Cortex of kidney (tissue), 1 donor: ENCODE measurements at places on chromosomes 7 and 10.

GRCh38 chr7:130669085-130669700, 645 bp upstream of the COPG2 start:
- DNase-seq, result no peak

GRCh38 chr10:23384364-23384763, 39.8 kb upstream of the C10orf67 start:
- no peak for DNase-seq

DNA sequence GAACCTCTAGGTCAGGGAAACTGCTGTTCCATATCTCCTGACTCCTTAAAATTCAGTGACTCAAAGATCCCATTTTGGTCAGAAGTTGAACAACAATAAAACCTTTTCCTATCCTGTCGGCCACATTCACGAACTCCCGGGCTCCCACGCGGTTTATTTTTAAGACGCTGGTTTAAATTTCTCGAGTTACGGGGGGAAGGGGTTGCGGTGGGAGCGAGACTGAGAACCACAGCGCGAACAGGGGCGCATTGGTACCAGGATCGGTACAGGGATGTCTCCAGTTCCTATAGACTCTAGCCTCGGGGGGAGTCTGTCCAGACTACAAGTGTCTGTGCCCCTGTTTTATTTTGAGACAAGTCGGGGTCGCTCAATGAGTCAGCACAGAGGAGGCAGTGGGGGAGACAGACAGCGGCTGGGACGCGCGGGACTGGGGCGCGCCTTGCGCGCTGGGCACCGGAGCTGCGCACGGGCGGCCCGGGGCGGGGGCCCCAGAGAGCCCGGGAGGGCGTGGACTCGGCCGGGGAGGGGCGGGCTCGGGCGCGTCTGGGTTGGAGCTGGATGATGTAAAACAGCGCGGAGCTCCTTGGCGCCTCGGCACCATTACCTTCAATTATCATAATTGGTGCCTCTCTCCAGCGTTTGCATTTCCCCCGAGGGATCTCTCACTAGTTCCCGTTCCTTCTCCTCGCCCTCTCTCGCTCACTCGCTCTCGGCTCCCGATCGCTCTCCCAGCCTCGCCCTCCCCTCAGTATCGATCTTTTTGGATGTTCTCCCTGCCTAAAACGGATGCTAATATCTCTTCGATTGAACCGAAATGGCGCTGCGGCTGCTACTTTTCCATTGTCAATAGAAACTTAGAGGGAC, 8.7 kb upstream of the BAMBI start:
- no peak for DNase-seq

DNA sequence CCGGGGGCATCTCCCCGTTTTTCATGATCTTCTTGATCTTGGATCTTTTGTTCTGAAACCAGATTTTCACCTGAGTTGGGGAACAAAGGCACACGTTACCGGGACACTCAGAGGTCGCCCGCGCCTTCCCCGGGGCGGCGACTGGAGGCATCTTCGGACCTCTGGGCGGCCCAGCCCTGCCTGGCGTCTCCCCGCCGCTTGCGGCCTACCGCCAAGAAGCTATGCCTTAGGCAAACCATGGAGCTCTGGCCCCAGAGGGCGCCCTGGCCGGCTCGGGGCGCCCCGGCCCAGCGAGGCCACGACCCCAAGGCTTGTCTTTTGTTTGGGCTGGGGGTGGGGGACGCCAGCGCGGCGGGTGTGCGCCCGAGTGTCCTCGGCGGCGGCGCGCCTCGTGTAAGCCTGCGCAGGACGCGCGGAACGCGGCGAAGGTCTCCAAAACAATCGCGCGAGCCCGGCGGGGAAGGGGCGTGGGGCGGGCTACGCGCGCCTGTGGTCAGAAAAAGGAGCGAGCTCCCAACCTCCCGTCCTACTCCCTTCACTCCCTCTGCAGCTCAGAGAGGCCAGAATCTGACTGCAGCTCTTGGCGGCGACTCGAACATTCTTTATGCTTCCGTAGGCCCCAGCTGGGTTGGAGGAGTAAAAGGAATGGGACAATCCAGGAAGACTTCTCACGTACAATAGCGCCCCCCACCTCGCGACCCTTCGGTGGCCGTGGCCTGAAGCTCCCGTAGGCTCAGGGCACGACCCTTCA, 3.5 kb downstream of the DLX5 start:
- DNase-seq, result no peak
